ENCODE measurements at places on chromosomes 16 and 17. TPM values are rescaled to one million over a fixed set of nuclear protein-coding genes. Genes with fewer than 3 reads are reported as not detected.

- DNase-seq = no peak
- peaks cover 19% of the 10 kb centered on the region for H3K36me3 ChIP-seq
- no peaks in the 10 kb centered on the region for H3K27me3 ChIP-seq
- no peaks in the 10 kb centered on the region for H3K4me1 ChIP-seq
- no peak overlapping the region for H3K27ac ChIP-seq
These were observed 42.4 kb downstream of the NXPH3 start for GRCh38 chr17:49618028-49618611.

DNA sequence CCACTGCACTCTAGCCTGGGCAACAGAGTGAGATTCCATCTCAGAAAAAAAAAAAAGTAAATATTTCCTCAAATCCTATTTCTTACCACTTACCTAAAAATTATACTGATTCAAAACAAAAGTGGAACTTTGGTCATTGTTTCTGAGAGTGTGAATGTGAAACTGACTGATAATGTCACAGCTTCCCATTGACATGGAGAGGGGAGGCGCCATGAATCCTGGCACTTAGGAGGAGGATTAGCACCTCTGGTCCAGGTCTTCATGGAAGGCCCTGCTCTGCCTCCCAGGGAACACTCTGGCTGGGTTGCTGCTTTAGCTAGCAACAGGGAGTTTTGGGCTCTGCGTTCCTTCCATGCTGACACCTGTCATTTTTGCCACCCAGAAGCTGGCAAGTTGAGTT lies 154.3 kb upstream of the SALL1 start:
- H3K4me3 ChIP-seq = no peak overlapping the region
- no peak for DNase-seq
- no peaks in the 10 kb centered on the region for H3K36me3 ChIP-seq
- no peaks in the 10 kb centered on the region for H3K4me1 ChIP-seq
- no peaks in the 10 kb centered on the region for H3K27me3 ChIP-seq
- no peak overlapping the region for H3K27ac ChIP-seq

DNA sequence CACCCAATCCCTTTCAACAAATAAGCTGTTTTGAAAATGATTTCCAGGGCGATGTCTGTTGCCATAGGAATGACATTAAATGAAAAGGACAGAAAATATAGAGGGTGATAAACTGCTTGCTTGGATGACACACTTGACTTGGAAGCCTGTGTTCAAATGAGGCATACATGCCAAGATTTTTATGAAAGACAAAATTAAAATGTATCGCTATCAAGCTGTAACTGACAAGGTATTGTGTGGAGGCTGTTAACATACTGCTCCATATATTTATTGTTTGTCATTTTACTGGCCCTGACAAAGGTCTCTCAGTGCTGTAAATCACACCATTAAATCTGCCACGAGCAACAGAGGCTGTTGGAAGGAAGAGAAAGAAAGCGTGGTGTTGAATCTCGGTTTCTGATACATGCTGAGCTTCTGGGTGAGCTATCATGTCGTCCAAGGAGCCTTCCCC lies 456.2 kb upstream of the SALL1 start:
- H3K27ac ChIP-seq = no peak overlapping the region
- H3K4me1 ChIP-seq = no peaks in the 10 kb centered on the region

- H3K27ac ChIP-seq = peak overlapping the region; percentile 24
- no peak overlapping the region for H3K4me3 ChIP-seq
- H3K36me3 ChIP-seq = no peaks in the 10 kb centered on the region
These were observed 6.7 kb upstream of the MPP3 start for GRCh38 chr17:43839670-43840108.

- H3K4me1 ChIP-seq = peaks cover 18% of the 10 kb centered on the region
- H3K4me3 ChIP-seq = no peak overlapping the region
- H3K27me3 ChIP-seq = no peaks in the 10 kb centered on the region
- peak; percentile 71 for DNase-seq
- no peaks in the 10 kb centered on the region for H3K36me3 ChIP-seq
These were observed 14.0 kb downstream of the COPZ2 start for GRCh38 chr17:48023400-48024148.

- peaks cover 4% of the 10 kb centered on the region for H3K4me1 ChIP-seq
- no peak overlapping the region for H3K4me3 ChIP-seq
- H3K36me3 ChIP-seq = peaks cover 34% of the 10 kb centered on the region
- DNase-seq = no peak
These were observed 5.8 kb downstream of the PDK2 start for GRCh38 chr17:50100921-50101345.

- DNase-seq = no peak
- H3K4me1 ChIP-seq = no peaks in the 10 kb centered on the region
- no peaks in the 10 kb centered on the region for H3K27me3 ChIP-seq
- no peak overlapping the region for H3K27ac ChIP-seq
- no peaks in the 10 kb centered on the region for H3K36me3 ChIP-seq
These were observed 1417.9 kb upstream of the GOT2 start for GRCh38 chr16:60151987-60152386.

GRCh38 chr16:11955713-11956123 lies 9.3 kb upstream of the TNFRSF17 start:
- no peaks in the 10 kb centered on the region for H3K36me3 ChIP-seq
- DNase-seq = peak; percentile 29
- no peaks in the 10 kb centered on the region for H3K27me3 ChIP-seq
- H3K4me3 ChIP-seq = no peak overlapping the region
- H3K4me1 ChIP-seq = no peaks in the 10 kb centered on the region
- no peak overlapping the region for H3K27ac ChIP-seq

- peak overlapping the region; percentile 99 for H3K4me3 ChIP-seq
- H3K27ac ChIP-seq = peak overlapping the region; percentile 92
- peak; percentile 38 for DNase-seq
- H3K4me1 ChIP-seq = no peaks in the 10 kb centered on the region
- H3K36me3 ChIP-seq = no peaks in the 10 kb centered on the region
These were observed 630 bp downstream of the GRB2 start for GRCh38 chr17:75404731-75405364.

DNA sequence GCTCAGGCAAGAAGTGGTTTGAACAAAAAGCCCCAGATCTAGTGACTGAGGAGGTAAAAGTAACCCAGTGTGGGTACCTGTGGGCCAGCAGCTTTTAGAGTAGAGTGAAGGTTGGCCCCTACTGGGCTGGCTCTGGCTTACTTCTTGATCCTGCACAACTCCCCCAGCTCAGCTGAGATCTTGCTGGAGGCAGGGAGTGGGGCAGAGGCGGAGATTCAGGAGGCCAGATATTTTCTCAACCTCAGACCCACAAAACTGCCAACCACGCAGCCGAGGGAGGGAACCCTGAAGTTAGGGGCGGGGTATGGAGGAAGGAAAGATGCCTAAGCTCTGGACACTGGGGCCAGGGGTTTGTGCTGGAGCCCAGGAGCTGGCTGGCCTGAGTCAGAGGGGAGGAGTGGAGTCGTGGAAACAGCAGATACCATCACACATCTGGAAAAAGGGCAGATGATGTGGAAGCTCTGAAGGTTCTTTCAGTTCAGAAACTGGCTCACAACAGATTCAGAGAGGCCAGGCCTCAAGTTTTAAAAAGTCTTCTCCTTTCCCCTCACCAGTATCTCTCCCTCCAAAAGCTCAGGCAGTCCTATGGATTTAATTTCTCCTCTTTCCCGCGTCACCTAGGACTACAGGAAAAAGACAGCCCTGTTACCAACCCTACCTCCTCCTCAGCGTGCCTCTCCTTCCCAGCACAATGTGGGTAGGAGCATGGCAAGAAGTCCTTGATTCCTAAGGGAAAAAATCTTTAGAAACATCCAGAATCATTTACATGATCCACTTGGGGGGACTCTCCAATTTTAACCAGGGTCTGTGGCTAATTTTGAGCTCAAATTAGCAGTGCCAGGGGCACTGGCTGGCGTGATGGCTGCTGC lies 48.1 kb downstream of the MYO18A start:
- H3K27me3 ChIP-seq = no peaks in the 10 kb centered on the region
- H3K4me3 ChIP-seq = no peak overlapping the region
- H3K4me1 ChIP-seq = peaks cover 18% of the 10 kb centered on the region
- peak overlapping the region; percentile 74 for H3K27ac ChIP-seq

GRCh38 chr16:49484451-49484849 lies 110.8 kb downstream of the C16orf78 start:
- peak; percentile 60 for DNase-seq
- H3K4me1 ChIP-seq = peaks cover 5% of the 10 kb centered on the region
- H3K27ac ChIP-seq = no peak overlapping the region
- no peak overlapping the region for H3K4me3 ChIP-seq
- H3K36me3 ChIP-seq = peaks cover 3% of the 10 kb centered on the region

DNA sequence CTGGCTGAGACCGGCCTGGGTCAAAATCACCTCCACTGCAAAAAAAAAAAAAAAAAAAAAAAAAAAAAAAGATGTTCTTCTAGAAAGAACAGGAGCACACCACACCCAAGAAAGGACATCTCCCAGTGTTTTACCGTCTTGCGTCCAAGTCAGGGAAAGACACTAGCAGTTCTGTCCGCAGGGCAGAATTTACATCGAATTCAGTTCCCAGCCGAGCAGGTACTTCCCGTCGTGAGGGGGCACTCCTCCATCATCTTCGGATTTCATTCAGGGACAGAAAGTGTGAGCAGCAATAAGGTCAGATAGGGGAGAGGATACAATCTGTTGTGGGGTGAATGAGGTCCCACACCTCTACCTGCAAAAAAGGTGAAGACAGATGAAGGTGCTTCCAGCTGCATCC lies 574.7 kb downstream of the KCNJ18 start:
- H3K27ac ChIP-seq = no peak overlapping the region
- no peaks in the 10 kb centered on the region for H3K27me3 ChIP-seq
- H3K4me1 ChIP-seq = no peaks in the 10 kb centered on the region
- H3K4me3 ChIP-seq = no peak overlapping the region
- H3K36me3 ChIP-seq = no peaks in the 10 kb centered on the region

GRCh38 chr17:32143527-32143870 lies 1.2 kb downstream of the RHOT1 start:
- DNase-seq = no peak
- H3K27ac ChIP-seq = no peak overlapping the region
- H3K36me3 ChIP-seq = no peaks in the 10 kb centered on the region
- H3K4me1 ChIP-seq = peaks cover 6% of the 10 kb centered on the region

DNA sequence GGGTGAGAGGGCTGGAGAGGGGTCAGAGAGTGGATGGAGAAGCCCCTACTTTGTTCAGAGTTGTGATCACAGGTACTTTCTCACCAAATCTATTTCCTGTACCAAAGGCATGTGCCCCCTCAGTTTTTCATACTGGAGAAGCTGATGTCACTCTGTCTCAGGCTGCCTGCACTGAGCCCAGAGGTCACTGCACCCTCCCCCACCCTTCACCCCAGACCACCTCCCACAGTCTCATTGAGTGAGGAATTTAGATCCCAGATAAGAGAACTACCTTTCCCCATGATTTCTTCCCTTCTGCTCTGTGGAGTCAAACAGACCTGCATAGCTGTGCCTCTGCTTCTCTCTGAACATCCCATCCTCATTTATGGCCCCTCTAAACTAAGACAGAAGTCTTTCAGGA lies 140.0 kb upstream of the IRX6 start:
- no peak overlapping the region for H3K4me3 ChIP-seq
- no peak for DNase-seq
- no peaks in the 10 kb centered on the region for H3K36me3 ChIP-seq
- peaks cover 4% of the 10 kb centered on the region for H3K27me3 ChIP-seq
- no peaks in the 10 kb centered on the region for H3K4me1 ChIP-seq
- no peak overlapping the region for H3K27ac ChIP-seq

DNA sequence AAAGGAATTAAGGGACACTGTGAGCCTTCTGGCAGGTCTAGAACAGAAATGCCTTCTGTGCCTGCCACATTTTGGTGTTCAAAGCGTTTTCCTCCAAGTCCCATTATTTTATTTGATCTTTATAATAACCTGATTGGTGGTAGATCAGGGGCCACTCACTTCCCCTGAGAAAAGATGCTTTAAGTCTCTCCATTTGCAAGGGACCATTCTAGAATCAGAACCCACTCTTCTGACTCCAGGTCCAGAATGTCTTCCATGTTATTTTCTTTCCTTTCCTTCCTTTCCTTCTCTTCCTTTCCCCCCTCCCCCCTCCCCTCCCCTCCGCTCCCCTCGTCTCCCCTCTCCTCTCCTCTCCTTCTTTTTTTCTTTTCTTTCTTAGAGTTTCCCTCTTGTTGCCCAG lies 19.3 kb upstream of the CDC42EP4 start:
- no peak for DNase-seq
- peaks cover 12% of the 10 kb centered on the region for H3K4me1 ChIP-seq
- H3K4me3 ChIP-seq = no peak overlapping the region
- no peaks in the 10 kb centered on the region for H3K36me3 ChIP-seq
- H3K27ac ChIP-seq = no peak overlapping the region

DNA sequence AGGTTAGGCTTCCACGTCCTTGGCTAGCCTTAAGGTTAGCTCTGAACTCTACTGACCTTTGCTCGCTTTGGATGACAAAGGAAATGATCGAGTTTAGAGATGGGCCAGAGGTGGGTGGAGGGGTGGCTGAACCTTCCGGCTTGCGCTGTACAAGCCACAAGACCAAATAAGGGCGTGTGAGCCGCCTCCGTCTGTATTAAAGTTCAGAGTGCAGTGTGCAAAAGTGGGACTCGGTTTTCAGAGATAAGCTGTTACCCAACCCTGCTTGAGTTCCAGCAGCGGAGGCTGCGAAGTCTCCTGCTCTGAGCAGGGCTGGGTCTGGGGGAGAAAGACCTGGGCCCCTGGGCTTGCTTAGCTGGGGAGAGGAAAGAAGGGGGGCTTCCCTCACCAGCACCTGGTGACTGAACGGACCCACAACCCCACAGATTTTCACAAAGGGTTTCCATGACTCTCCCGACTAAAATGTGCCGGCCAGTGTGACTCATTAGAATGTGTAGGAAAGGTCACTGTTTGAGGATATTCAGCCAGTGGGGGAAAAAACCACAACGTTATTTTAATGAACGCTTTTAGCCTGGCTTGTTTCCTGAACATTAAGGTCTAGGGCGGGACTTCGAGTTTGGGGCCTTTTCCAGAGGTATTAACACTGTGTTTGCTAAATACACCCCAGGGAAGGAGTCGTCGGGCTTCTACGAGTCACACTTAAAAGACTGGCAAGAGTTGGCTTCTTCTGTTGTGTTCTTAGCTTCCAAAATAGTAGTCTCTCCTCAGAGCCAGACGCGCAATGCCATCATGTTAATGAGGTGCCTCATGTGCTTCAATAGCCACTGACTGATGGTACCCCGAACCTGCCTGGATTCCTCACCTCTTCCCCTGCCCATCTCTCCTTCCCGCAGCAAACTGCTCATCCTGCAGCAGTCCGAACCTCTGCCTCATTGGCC lies 67.0 kb downstream of the CENPV start:
- peak overlapping the region; percentile 82 for H3K27ac ChIP-seq
- no peaks in the 10 kb centered on the region for H3K27me3 ChIP-seq
- no peak overlapping the region for H3K4me3 ChIP-seq
- peaks cover 43% of the 10 kb centered on the region for H3K4me1 ChIP-seq
- DNase-seq = peak; percentile 92

GRCh38 chr17:46144246-46144645 lies 49.0 kb downstream of the KANSL1 start:
- H3K4me3 ChIP-seq = no peak overlapping the region
- H3K27ac ChIP-seq = no peak overlapping the region
- H3K4me1 ChIP-seq = no peaks in the 10 kb centered on the region
- peak; percentile 38 for DNase-seq
- no peaks in the 10 kb centered on the region for H3K27me3 ChIP-seq
- no peaks in the 10 kb centered on the region for H3K36me3 ChIP-seq

The TAT gene
- total RNA-seq = not detected

The INCA1 gene
- 1.9 TPM for total RNA-seq

The ADAMTS18 gene
- 0.82 TPM for total RNA-seq

The CRAMP1 gene
- total RNA-seq = 16.3 TPM

The MEIOB gene
- total RNA-seq = 0.21 TPM

The ZSCAN10 gene
- total RNA-seq = 0.21 TPM

The MPP3 gene
- 32.2 TPM for total RNA-seq

The EME2 gene
- total RNA-seq = 30.2 TPM

The PDE6G gene
- total RNA-seq = 1.8 TPM

The TBC1D3I gene
- not detected for total RNA-seq

Measured in lung (tissue), 17 donors.